ENCODE measurements at places on chromosomes 11 and 22.

- DNase-seq: no peak
Observed at GRCh38 chr22:40524392-40525249, 111.9 kb downstream of the MRTFA start.

- no peak for DNase-seq
Observed at GRCh38 chr11:108774037-108774730, 109.3 kb downstream of the DDX10 start.

DNA sequence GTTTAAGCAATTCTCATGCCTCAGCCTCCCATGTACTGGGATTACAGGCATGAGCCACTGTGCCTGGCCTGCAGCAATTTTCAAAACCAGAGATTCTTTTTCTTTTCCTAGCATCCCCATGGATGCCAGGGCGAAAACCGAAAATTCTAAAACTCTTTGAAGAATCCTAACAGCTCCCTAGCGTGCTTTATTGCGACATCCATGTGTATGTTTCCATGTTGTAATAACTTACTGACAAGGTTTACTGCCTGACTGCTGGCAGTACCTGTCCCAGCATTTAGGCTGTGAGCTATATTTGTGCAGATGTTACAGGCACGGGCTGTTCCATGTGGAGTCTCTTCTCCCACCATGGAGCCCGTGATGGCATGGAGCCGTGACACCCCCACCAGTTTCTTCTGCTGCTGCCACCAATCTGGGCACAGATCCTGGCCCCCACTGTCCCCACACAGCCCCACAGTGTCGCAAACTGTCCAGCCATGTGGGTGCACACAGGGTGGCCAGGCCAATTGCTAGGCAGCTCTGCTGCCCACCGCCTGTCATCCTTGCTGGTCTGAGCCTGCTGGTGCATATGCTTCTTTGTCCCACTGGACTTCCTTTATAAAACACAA lies 7.1 kb upstream of the TAB1 start:
- DNase-seq: no peak

DNA sequence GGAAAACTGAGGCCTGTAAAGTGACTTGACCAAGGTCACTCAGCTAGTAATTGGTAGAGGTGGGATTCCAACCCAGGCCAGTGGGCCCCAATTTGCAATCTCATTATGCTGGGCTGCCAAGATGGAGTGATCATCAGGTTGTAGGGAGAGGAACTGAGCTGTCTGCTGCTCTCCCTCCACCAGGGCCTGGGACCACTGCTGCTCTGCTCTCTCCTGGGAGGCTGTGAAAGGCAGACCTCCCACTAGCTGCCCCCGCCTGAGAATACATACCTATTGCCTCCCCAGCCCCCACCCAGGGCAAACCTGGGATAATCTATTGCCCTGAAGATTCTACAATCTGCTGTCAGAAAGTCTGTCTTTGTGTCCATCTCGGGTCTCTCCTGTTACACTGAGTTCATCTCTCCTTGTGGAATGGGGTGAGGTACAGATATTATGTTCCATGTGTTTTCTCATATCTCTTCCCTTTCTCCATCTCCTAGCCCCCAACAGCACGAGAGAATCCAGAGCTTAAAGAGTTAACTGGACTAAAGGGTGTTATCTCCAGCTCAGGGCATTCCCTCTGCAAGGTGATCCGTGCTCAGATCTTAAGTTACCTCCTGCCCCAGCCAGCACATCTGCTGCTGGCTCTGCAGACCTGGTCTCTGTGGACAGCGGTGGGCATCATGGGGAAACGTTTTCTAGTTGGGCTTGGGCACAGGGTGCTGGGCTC lies 5.6 kb downstream of the NECTIN1 start:
- DNase-seq: no peak

DNA sequence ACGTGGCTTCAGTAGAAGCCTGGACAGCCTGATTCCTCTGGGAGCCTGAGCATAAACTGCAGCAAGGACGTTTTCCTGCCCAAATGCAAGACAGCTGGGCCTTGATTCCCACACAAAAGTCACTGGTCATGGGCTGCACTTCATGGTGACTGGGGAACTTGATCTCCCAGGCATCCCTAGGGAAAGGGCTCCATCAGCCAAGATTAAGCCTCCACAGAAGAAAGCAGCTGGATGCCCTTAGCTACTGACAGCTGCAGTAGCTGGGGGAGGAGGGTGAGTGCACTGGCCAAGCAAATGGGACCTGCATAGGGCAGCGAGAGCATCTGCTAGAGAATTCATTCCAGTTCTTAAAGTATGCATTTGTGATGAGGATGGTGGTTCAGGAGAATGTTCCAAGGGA lies 267.4 kb upstream of the ISX start:
- DNase-seq: no peak

GRCh38 chr11:34614344-34615104 lies 6.4 kb upstream of the EHF start:
- peak; percentile 18 for DNase-seq

DNA sequence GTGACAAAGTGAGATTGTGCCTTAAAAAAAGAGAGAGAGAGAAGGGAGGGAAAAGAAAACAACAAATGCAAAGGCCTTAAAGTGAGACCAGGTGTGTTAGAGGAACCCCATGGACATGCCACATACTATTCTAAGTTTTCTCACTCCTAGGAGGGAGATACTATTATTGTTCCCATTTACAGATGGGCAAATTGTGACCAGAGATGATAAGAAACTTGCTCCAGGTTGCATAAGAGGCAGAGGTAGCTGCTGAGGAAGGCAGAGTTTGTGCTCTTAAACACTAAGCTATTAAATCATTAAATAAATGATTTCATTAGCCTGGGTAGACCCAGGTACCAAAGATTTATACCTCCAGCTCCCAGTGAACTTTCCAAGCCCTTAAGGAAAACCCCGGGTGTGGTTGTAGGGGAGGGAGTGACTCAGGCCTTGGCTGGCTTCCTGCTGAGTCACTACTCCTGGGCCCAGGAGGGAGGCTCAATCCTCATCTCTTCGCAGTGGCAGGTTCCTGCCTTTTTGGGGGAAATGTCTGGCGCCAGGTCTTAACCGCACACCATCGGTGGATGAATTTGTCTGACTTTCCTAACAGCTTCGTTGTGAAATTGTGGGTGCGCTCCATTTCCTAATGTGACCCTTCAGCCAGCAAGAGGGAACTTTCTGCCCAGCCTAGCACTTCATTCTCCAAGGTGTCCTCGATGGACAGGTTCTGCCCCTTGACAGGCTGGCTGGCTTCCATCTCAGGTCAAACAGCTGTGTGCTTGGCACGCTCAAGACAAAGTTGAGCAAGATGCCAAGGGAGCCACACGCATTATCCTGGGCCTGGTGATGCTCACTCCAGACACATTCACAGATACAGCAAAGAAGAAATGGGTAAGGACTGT lies 33.4 kb upstream of the PTPRJ start:
- peak; percentile 86 for DNase-seq

- DNase-seq: no peak
Observed at GRCh38 chr11:126268361-126268707, 361 bp downstream of the SRPRA start.

DNA sequence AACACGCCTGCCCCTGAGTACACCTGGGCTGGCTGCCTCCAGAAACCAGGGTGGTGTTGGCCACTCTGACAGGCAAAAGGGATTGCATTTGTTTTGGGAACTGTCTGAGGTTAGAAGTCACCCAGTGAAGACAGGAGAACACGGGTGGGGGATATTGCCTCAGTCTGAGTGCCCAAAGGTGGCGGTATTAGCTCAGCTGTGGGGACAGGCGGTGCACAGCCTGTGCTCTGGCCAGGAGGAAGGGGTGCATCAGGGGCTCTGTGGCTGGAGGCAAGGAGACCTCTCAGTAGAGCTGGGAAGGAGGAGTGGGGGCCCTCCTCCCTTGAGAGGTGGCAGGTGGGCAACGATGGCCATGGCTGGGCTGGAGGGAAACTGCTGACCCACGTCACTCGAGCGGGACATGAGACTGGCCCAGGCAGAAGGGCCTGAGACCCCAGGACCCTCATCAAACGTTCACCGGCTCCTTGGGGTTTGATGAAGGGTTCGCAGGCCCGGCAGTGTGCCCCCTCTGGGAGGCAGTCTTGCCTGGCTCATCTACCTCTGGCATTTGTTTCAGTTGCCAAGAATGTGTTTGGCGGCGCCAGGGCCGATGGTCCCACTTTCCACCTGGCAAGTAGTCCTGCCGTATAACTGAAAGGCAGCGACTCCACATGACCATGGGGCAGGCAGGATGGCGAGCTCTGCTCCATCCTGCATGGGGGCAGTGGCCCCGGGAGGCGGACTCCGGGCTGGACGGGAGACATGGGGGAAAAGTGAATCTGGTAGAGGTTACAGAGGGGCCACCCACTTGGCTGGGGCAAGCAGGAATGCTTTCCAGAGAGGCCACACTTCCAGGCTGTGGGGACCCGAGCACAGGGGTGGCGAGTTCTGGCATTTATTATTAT lies 52.8 kb upstream of the SMIM38 start:
- no peak for DNase-seq

DNA sequence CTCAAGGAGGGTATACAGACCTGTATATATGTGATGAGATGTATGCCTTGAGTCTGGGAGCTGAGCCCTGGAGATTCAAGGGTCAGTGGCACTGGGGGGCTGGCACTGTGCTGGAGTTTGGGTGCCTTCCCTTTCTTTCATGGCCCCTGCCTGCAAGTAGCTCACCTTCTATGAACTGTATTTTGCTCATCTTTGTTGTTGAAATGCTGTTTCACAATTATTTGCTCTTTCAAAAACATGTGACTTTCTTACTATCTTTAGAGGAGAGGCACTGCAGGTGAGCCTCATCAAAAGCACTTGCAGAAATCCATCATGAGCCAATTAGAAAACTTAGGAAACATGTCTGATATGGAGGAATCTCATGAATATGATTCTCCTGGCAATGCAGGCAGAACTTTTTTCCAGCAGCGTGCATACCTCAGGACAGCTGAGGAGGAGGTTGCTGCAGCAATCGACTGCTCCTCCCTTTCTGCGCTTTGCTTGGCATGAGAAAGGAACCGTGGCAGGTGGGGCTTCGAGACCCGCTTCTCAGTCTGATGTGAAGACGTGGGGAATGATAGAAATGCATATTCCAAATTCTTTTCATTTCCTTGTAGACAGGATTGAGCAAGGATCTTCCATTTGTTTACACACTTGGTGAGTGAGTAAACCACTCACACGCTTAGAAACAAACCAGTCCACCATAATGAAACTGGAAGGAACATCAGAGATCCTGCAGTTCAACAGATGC lies 178.4 kb upstream of the E2F8 start:
- no peak for DNase-seq

- no peak for DNase-seq
Observed at GRCh38 chr11:65243797-65244196, 18.0 kb upstream of the POLA2 start.

- no peak for DNase-seq
Observed at GRCh38 chr11:65172600-65172999, 2.6 kb downstream of the SPDYC start.

Data from retinal pigment epithelial cell (primary cell).